ENCODE measurements at places on chromosomes 16 and 17.

DNA sequence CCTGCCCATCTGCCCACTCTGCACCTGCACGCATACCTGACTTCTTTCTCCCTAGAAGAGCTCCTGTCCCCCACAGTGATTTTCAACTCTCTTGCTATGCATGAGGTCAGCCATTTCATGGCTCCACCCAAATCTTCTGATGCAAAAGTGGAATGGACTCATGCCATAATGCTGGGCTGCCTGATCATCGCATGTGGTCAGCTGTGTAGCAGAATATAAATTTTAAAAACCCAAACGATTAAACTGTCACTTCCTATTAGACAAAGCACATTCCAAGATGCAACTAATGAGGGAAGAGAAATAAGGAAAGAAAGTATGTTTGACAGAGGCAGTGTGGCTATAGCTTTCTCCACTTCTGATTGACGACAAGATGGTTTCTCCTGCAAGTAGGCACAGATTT, 26.1 kb downstream of the GRIN2A start:
- DNase-seq, result no peak

DNA sequence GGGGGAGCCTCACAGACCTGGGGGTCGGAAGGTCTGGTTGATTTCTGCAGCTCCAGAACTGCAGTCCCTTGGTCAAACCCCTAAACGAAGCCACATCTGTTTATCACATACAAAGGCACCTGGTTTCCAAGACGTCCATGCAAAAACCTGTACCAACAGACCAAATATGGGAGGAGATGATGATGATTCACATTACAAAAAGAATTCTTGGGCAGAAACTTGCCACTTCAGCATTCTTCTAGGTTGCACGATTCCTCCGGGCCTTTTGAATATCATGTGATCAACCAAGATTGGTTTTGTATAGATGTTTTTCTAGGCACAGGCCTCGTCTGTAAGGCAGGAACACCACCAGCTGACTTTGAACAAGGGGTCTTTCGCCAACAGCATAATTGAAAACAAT, 466.3 kb downstream of the SOX9 start:
- DNase-seq, result no peak

DNA sequence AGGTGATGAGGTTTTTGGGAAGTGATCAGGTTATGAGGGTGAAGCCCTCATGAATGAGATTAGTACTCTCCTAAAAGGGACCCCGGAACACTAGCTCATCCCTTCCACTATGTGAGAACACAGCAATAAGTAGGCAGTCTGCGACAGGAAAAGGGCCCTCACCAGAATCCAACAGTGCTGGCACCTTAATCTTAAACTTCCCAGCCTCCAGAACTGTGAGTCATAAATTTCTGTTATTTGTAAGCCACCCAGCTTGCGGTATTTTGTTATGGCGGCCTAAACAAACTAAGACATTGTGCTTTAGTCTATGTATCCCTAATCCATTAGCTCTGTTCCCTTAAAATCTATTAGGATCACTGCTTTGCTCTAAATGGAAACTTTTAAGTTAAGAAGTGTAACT, 8.5 kb downstream of the SLFN12 start:
- peak; percentile 30 for DNase-seq

GRCh38 chr16:84535408-84535807, 30.9 kb upstream of the MEAK7 start:
- DNase-seq, result no peak

DNA sequence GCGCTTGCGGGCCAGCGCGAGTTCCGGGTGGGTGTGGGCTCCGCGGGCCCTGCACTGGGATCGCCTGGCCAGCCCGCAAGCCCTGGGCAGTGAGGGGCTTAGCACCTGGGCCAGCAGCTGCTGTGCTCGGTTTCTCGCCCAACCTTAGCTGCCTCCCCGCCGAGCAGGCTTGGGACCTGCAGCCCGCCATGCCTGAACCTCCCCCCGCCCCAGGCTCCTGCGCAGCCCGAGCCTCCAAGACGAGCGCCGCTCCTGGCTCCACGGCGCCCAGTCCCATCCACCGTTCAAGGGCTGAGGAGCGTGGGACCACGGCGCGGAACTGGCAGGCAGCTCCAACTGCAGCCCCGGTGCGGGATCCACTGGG, 12.3 kb upstream of the ZFP90 start:
- no peak for DNase-seq

- no peak for DNase-seq
Measured at GRCh38 chr17:49691677-49692191, 13.8 kb upstream of the SPOP start.

DNA sequence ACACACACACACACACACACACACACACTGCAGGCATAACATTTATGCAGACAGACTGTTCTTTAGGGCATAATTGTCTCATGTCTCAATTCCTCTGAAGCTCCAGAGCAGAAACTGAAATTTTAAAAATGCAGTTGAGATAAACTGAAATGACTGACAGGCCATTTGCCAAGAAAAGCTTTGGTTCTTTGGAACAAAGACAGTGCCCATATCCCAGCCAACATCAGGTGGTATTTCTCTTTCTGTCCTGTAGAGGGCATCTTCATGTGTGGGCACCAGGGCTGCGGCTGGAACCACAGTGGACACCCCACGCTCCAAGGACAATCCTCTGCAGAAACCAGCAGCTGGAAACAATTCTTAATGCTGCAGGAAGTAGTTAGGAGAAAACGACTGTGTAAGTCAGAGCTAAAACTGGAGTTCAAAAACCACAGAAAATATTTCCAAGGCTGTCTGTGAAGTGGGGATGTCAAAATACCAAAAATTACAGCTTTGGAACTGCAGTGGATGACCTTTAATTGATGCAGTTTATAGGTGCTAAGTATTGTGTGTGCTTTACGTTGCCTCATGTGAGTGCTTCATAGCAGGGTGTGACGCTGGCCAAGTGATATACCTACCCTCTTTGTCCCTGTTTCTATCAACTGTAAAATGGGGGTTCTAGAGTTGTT, 10.6 kb upstream of the MEFV start:
- peak; percentile 47 for DNase-seq

- peak; percentile 83 for DNase-seq
Measured at GRCh38 chr17:14061666-14062560, 7.4 kb upstream of the COX10 start.

- DNase-seq, result peak; percentile 86
Measured at GRCh38 chr17:77254951-77255825, 114.4 kb downstream of the SEC14L1 start.

DNA sequence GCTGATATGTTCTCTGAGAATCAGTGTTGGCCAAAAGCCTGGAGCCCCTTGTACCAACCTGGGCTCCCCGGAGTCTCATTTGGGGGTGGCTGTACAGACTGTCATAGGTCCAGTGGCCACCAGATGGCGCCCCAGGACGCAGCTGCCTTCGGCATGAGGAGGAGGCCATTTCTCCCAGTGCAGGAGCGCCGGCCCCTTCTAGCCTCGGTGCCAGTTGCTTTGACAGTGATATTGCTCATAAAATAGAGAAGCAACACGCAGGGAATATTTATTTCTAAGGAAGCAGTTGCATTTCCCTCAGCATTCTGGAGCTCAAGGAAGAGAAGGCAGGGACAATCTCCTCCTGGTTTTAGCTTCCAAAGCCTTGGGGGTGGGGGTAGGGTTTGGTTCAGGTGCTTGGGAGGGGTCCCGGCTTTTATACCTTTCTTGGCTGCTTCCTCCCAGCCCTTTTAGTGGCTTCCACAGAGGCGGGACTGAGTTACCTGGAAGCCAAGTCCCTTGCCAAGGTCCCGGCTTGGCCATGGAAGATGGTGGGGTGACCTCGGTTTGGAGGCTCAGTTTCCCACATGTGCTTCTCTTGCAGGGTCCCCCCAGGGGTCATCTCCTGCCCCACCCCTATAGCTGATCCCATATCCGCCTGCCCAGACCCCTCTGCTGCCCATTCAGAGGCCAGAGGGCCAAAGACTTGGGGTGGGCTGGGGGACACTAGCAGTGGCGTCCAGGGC, 117.8 kb upstream of the CDC42EP4 start:
- DNase-seq, result peak; percentile 61

DNA sequence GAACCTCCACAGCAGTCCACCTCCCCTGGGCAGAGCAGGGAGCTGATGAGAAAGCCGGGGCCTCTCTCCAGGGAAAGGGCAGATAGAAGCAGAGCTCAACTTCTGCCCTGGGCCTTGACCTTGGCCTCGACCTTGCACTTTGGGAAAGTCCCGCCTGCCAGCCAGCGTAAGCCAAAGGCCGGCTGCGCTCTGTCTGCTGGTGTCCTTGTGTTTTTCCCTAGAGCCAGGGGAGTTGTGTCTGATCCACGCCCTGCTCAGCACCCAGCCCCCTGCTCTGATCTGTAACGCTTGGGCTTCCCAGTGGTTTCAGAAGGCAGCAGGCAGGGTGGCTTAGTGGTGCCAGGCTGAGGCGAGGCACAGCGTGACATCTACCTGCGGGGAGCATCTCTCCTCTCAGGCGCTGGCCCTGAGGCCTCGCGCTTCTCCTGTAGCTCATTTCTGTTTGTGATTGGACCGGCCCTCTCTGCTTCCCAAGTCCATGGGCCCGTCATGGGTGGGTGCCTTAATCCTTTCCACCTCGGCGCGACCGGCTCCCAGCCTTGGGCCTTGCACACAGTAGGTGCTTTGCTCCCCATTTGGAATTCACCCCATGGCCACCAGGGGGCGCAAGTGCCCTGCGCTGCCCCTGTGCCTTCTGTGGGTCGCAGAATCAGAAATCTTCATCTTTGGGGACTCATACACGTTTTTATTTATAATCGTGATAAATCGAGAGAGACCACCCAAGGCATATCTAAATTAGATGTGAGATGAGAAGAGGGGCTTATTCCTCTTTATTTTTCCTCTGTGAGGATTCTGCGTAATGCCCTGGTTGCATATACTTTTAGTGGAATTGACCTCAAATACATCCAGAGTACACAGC, 24.2 kb downstream of the SGSH start:
- DNase-seq, result no peak

DNA sequence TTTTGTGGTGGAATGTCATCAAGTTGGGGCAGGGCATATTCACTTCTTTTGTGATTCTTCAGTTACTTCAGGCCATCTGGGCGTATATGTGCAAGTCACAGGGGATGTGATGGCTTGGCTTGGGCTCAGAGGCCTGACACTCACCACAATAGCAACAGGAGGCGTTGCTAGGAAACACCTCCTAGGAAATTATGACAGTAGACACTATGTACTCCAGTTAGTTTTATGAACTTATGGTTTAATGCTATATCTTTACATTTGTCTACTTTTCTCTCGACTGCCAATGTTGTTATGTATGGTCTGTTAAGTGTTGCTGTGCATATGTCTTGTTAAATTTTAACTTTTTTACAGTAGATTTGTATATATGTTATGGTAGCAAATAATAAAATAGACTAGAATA, 788.7 kb upstream of the GOT2 start:
- no peak for DNase-seq

DNA sequence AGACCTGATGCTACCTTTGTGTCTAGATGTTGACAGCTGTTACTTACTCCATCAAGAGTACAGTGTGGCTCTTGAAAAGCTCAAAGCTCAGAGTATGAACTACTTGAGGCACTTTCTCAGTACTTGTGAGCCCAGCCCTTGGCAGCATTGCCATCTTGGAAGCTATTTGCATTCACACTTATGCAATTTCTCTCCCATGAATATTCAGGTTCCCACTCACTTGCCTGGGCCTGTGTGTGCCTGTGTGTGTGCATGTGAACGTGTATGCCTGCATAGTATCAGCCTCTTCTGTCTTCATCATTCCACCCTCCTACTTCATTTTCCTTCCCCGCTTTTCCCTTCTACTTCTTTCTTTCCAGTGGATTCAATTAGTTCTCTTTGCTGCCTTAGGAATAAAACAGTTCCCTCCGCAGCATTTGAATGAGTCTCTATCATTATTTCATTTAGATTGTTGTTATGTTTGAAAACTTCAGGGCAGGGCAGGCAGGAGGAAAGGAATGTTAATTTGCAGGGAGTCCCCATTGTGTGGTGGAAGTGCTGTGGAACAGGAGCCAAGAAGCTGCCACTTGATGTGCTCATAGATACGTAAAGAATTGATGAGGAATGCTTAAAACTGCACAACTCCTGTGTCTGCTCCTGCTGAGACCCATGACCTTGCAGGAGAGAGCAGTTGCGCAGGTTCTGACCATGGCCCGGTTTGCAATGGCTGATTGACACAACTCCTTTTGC, 58.9 kb downstream of the HS3ST4 start:
- no peak for DNase-seq

Data from iris pigment epithelial cell (primary cell).